ENCODE measurements at places on chromosomes 16 and 17.
A peak's percentile ranks its signal among the peaks of the same experiment; 100 is the strongest.

DNA sequence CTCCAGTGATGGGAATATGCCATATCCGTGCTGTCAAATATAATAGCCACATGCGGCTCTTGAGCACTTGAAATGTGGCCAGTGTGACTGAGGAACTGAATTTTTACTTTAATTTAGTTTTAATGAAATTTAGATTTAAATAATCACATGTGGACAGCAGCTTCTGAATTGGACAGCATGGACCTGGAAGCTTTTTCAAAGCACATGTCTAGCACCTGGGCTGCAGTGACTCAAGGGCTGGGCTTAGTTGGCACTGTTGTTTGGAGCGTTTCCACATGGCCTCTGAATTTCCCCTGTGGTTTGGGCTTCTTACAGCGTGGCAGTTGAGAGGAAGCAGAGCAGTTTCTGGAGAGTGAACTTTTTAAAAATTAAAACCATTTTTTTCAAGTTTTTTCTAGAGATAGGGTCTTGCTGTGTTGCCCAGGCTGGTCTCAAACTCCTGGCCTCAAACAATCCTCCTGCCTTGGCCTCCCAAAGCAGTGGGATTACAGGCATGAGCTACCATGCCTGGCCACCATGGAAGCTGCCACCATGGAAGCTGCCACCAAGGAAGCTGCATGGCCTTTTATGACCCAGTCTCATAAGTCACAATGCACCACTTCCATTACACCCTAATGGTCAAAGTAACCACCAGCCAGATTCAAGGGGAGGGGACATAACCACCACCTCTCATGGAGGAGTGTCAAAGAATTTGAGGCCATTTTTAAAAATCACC, 6.7 kb upstream of the TOB1 start:
- peak; percentile 59 for DNase-seq

- peak; percentile 82 for DNase-seq
These were observed 9.5 kb upstream of the ARL4D start for GRCh38 chr17:43389046-43389947.

- DNase-seq = no peak
These were observed 10.4 kb upstream of the WFDC1 start for GRCh38 chr16:84284154-84284722.

DNA sequence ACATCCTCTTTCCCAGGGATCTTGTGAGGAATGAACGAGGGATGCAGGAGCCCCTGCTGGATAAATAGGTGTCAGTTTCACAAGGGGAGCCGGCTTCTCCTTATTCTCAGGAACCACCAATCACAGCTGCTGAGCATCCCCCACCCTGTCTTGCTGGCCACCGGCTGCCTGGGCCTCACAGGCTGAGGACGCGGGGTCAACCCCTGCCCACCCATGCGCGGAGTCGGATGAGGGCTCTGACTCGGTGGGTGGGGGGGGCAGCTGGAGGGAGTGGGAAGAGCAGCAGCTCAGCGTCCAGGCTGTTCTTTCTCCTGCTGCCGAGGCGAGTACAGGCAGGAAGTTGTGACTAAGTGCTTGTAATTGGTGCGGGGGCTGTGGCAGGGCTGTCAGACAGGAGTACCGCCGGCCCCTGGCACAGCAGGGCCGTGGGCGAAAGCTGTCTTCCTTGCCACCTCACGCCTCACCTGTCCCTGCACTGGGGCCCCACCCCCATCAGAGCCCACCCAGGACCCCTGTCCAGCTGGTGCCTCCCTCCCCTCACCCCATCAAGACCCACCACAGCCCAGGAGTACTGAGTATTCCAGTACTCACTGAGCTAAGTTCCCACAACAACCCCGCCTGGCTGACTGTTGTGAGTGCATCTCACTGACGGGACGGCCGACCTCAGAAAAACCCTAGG, 11.0 kb upstream of the DPEP1 start:
- peak; percentile 77 for DNase-seq

DNA sequence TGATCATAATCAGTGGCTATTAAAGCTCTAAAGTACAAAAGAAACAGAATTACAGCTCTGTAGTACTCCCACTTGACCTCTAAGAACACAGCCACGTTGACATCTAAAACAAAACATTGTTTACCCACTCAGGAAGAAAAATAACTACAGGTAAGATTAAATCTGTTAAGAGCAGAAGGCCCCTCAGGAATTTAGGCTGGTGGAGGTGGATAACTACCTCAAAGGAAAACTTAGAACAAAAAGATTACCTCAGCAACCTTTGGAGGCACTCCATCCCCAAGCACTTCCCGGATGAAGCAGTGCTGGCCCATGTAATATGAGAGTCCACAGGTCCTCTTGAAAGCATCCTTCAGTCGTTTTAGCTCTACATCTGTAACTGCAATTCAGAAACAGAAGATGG, 46.7 kb downstream of the USP32 start:
- no peak for DNase-seq

- DNase-seq = peak; percentile 74
These were observed 60.4 kb downstream of the NOG start for GRCh38 chr17:56653877-56654276.
